NCI-H345 (cell line): ENCODE measurements at places on chromosomes 1 and 21.
A peak's percentile ranks its signal among the peaks of the same experiment; 100 is the strongest.

DNA sequence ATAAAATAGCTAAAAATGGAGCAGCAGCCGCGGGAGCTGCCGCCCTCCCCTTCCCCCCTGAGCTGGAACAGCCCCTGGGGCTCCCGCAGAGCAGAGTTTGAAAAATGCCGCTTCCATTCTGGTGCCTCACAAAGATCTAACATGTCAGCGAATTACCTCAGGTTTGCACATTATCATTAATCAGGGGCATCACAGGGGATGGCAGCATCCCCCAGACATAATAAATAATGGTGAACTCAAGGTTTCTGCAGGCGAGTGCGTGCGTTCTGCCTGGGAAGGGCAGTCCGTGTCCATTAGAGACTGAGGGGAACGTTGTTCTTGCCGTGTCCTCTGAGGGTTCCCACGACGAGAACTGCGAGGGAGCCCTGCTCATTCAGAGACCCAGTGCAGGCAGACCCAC lies 372.4 kb downstream of the DSCAM start:
- DNase-seq, result no peak

- no peak for DNase-seq
Observed at GRCh38 chr21:40272037-40272436, 404.8 kb downstream of the PCP4 start.

- no peak for DNase-seq
Observed at GRCh38 chr1:8055973-8056372, 29.9 kb upstream of the ERRFI1 start.

- DNase-seq, result no peak
Observed at GRCh38 chr1:180267211-180267561, 37.1 kb downstream of the LHX4 start.

DNA sequence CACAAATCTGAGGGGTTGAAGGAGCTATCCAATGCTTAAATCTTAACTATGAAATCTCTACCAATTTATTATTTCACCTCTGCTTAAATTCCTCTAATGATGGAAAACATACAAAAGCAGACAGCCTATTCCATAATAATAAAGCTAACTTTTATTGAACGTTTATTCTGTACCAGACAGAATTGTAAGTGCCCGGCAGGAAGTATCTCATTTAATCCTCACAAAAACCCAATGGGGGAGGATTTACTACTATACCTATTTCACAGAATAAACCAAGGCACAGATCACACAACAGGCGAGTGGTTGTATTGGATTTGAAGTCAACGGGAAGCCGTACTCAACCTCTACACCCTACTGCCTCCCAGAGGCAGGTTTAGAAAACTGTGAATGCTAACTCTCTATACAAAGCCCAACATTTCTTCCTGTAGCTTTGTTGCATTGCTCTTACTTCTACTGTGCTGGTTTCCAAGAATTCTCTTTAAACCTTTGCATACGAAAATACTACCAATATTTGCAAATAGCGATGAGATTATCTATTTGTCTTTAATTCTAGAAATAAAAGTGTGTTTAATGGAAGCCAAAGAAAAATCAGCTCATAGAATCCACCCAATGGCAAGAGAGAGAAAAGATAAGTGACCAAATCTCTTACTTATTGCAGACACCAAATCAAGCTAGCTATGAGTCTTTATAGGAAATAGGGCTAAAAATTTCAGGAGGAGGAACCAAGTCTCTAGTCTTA lies 33.5 kb upstream of the C1orf53 start:
- peak; percentile 8 for DNase-seq
